ENCODE measurements at places on chromosomes 5 and 9. TPM values are rescaled to one million over a fixed set of nuclear protein-coding genes. Genes with fewer than 3 reads are reported as not detected.

Gene PRR16
- 19.7 TPM for total RNA-seq

Gene NR4A3
- total RNA-seq = 5.5 TPM

GRCh38 chr9:107219486-107220077, 63.5 kb upstream of the RAD23B start:
- H3K27ac ChIP-seq = no peak overlapping the region
- H3K4me1 ChIP-seq = no peaks in the 10 kb centered on the region
- H3K36me3 ChIP-seq = no peaks in the 10 kb centered on the region
- DNase-seq = no peak

Gene SH3RF2
- 2.7 TPM for total RNA-seq

Gene ADRB2
- 2.9 TPM for total RNA-seq

DNA sequence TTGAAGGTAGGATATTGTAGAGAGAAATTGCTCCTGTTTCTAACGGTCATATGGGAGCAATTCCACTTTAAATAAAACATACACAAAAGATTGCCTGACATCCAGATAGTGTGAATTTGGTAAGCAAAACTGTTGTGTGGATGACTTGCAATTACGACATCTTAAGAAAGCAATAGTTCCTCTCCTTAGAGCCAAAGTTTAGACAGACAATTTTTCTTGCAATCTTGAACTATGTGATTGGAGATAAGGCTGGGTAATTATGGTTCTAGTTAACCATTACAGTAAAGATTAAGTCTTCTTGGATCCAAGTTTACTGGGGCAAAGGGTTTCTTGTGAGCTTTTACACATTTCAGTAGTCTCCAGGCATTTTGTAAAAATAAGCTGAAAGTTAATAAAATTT, 1080.6 kb upstream of the CDH6 start:
- H3K4me1 ChIP-seq = no peaks in the 10 kb centered on the region
- DNase-seq = no peak
- no peaks in the 10 kb centered on the region for H3K27me3 ChIP-seq
- H3K36me3 ChIP-seq = no peaks in the 10 kb centered on the region
- H3K27ac ChIP-seq = no peak overlapping the region

DNA sequence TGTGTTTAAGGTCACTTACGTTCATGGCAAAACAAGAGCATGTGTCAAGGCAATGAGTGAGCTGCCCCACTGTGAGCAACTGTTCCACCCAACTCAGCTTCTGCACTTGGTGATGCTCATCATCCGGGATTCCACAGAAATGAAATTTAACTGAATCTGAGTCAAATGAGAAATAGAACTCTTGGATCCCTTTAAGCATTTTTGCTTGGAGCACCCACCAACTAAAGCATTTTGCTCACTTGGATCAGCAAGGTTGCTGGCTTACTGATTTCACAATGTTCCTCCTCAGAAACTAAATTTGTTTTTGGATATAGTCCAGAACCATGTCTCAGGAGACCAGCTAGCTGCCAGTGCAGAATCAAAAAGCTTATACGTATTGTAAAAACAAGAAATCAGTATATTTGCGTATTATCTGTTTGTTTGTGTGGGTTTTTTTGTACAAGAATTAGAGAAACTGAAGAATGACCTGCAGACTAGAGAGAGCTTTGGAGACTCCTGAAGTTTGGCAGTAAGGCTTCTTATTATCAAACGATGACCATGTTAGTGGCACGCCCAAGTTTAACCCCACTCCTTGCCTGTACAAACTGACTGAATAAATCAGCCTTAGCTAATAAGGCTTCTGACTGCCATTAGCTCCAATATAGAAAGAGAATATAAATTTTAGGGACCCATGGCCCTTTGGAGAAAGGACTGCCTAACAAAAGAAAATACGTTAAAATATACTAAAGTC, 153.8 kb upstream of the FST start:
- H3K4me1 ChIP-seq = no peaks in the 10 kb centered on the region
- H3K27ac ChIP-seq = no peak overlapping the region
- no peaks in the 10 kb centered on the region for H3K36me3 ChIP-seq
- no peak for DNase-seq

DNA sequence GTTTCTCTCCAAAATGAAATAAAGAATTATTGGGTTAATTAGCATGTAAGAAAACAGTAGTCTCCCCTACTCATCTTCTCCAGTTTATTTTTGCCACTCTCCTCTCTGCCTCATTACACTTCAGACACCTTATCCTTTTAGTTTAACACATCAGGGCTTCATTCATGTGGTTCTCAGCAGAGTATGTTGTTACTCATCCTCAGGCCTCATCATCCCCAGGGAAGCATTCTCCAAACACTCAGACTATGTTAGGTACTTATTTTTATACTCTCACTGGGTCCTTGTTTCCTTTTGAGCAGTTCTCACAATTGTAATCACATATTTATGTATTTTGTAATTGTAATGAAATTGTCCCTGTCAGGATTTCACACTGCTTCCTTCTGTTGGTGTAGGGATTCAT, 470.5 kb downstream of the PDE4D start:
- no peaks in the 10 kb centered on the region for H3K4me1 ChIP-seq
- H3K4me3 ChIP-seq = no peak overlapping the region
- H3K36me3 ChIP-seq = no peaks in the 10 kb centered on the region

DNA sequence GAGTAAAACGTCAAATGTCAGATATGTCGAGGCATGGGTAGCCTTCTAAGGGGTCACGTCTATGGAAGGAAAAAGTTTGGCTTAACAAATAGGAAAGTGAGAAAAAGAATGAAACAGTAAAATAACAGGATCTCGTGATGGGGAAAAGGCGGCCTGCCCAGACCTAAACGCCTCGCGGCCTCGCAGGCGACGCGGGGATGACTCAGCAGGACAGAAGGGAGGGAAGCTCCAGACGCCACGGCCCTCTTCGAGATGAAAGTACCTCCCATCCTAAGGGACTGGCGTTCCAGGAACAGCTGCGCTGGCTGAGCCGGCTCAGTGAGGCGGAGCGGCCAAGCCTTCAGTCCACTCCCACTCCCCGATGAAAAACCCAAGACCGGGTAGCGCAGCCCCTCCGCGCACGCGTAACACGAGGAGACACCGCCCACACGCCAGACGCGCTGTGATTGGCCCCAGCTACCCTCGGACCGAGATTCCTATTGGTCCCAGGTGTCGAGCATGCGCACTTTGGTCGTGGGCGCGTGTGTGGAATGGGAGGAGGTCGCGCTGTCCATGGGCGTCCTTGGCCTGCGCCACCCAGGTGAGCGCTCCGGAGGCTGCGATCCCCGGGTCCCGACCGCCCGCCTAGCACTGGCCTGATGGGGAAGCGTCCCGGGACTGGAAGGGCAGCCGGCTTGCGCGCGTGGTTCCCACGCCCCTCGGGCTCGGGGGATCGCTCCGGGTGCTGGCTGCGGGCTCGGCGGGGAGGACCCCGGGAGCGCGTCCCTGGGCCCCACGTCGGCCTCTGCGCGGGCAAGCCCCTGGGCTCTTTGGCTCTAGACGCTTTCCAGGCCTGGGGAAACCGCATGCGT, 588.5 kb downstream of the MTRR start:
- H3K4me3 ChIP-seq = peak overlapping the region; percentile 66
- DNase-seq = peak; percentile 95
- H3K4me1 ChIP-seq = no peaks in the 10 kb centered on the region
- H3K36me3 ChIP-seq = no peaks in the 10 kb centered on the region
- H3K27ac ChIP-seq = peak overlapping the region; percentile 78

Gene SHISAL2B
- total RNA-seq = not detected

GRCh38 chr5:57033103-57033502, 81.2 kb upstream of the MIER3 start:
- H3K4me3 ChIP-seq = no peak overlapping the region
- DNase-seq = no peak
- H3K27ac ChIP-seq = no peak overlapping the region
- H3K36me3 ChIP-seq = no peaks in the 10 kb centered on the region
- no peaks in the 10 kb centered on the region for H3K4me1 ChIP-seq

Gene MLANA
- not detected for total RNA-seq

GRCh38 chr5:106135473-106135872, 1535.3 kb downstream of the EFNA5 start:
- no peaks in the 10 kb centered on the region for H3K4me1 ChIP-seq
- no peaks in the 10 kb centered on the region for H3K27me3 ChIP-seq
- no peak for DNase-seq
- no peak overlapping the region for H3K4me3 ChIP-seq

DNA sequence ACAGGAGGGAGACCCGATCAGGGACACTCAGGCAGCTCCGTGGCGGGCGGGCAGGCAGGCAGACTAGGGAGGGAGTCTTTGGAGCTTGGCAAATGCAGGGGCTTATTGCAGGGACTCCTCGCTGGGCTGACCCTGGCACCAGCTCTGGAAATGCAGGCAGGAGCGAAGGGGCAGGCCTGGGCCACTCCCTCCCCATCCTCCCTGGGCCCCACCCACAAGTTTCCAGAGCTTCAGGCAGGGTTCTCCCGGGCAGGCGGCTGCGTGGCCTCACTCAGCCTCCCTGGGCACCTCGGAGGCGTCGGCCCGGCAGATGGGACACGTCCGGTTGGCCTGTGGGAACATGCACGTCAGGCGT, 8.5 kb downstream of the RNF44 start:
- H3K4me1 ChIP-seq = no peaks in the 10 kb centered on the region
- no peak overlapping the region for H3K4me3 ChIP-seq
- H3K27ac ChIP-seq = no peak overlapping the region
- no peaks in the 10 kb centered on the region for H3K27me3 ChIP-seq
- no peaks in the 10 kb centered on the region for H3K36me3 ChIP-seq

Data from uterus (tissue), 4 donors.